ENCODE measurements at places on chromosomes 12 and 14. TPM values are rescaled to one million over a fixed set of nuclear protein-coding genes. Genes with fewer than 3 reads are reported as not detected.
A peak's percentile ranks its signal among the peaks of the same experiment; 100 is the strongest.

- H3K27ac ChIP-seq = no peak overlapping the region
- no peaks in the 10 kb centered on the region for H3K36me3 ChIP-seq
- H3K27me3 ChIP-seq = peaks cover 12% of the 10 kb centered on the region
- peak; percentile 90 for DNase-seq
Observed at GRCh38 chr14:22630486-22630885, 13.7 kb downstream of the OR6J1 start.

DNA sequence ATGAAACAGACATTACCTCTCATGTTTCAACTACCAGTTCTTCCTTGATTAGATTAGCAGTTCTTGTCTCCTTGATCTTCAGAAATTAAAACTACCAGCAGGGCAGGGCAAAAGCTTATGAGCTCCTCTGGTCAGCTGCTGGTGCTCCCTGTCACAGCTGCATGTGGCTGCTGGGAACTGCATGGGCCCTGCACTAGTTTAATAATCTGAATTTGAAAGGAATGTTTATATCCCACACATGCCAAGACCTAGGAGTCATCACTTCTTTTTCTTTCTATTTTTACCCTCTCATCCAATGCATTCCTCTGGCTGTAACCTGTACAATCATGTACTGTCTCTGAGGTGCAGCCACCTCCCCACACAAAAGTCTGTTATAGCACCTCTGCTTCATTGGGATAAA, 73.9 kb downstream of the ARMH4 start:
- no peak overlapping the region for H3K27ac ChIP-seq
- no peaks in the 10 kb centered on the region for H3K36me3 ChIP-seq
- no peak overlapping the region for H3K4me3 ChIP-seq
- DNase-seq = peak; percentile 84
- peaks cover 18% of the 10 kb centered on the region for H3K4me1 ChIP-seq
- H3K27me3 ChIP-seq = no peaks in the 10 kb centered on the region

Gene RPL36AL
- total RNA-seq = 249 TPM

Gene KRT75
- not detected for total RNA-seq

DNA sequence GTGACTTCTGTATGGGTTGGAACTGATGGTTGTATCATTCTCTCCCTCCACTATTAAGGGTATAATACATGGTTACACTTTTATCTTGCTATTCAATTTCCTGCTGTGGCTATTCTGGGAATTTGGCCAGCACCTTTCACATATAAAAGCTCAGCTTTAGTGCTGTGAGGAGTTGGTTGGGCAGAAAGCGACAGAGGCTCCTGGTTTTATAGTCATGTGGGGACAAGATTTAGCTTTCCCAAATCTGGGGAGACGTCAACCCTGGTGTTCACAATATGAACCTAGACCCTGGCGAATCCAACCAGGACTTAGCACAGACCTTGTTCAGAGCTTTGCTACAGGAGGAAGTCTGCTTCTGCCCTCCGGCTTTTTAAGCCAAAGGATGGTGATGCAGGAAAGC, 36.5 kb downstream of the FOS start:
- H3K27me3 ChIP-seq = peaks cover 22% of the 10 kb centered on the region
- H3K36me3 ChIP-seq = no peaks in the 10 kb centered on the region
- no peak overlapping the region for H3K27ac ChIP-seq
- peaks cover 10% of the 10 kb centered on the region for H3K4me1 ChIP-seq

GRCh38 chr12:31737345-31737744, 8.5 kb upstream of the AMN1 start:
- H3K4me1 ChIP-seq = no peaks in the 10 kb centered on the region
- H3K27me3 ChIP-seq = no peaks in the 10 kb centered on the region

GRCh38 chr12:116492703-116493324, 66.4 kb upstream of the MAP1LC3B2 start:
- no peaks in the 10 kb centered on the region for H3K27me3 ChIP-seq
- H3K27ac ChIP-seq = no peak overlapping the region
- no peaks in the 10 kb centered on the region for H3K4me1 ChIP-seq
- peak; percentile 81 for DNase-seq

GRCh38 chr12:103401421-103401820, 94.3 kb downstream of the C12orf42 start:
- no peaks in the 10 kb centered on the region for H3K27me3 ChIP-seq
- H3K27ac ChIP-seq = no peak overlapping the region
- no peaks in the 10 kb centered on the region for H3K36me3 ChIP-seq
- H3K4me1 ChIP-seq = no peaks in the 10 kb centered on the region

GRCh38 chr12:65903691-65904383, 79.6 kb downstream of the HMGA2 start:
- H3K27me3 ChIP-seq = no peaks in the 10 kb centered on the region
- no peak overlapping the region for H3K27ac ChIP-seq
- H3K4me1 ChIP-seq = peaks cover 11% of the 10 kb centered on the region
- H3K4me3 ChIP-seq = no peak overlapping the region
- DNase-seq = no peak
- H3K36me3 ChIP-seq = no peaks in the 10 kb centered on the region

DNA sequence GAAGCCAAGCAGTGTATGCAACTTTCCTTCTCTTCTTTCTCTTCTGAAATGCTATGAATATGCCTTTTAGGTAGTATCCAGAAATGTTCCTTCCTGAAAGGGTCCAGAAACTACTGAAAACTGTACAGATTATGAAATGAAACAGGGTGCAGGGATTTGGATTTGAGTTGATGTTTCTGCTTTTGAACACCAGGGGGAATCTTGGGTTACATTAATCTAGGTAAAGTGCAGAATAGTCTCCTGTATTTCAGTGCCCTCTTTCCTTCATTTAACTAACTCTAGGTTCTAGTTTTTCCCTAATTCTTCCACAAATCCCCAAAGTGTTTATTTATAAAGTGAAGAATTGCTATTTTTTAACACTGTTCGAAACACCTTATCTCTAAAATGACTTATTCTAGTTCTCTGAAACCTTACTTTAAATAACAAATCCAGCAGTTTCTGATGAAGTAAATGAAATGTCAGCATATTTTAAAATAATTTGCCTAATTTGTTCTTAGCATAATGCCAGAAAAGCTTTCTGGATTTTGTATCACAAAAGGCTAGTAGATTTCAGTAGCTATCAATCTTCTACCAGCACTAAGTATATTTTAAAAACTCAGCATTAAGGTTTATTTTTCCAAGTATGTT, 111.9 kb downstream of the LRRK2 start:
- H3K27me3 ChIP-seq = no peaks in the 10 kb centered on the region
- no peak overlapping the region for H3K27ac ChIP-seq
- H3K36me3 ChIP-seq = no peaks in the 10 kb centered on the region
- peak; percentile 5 for DNase-seq
- no peak overlapping the region for H3K4me3 ChIP-seq
- H3K4me1 ChIP-seq = no peaks in the 10 kb centered on the region

DNA sequence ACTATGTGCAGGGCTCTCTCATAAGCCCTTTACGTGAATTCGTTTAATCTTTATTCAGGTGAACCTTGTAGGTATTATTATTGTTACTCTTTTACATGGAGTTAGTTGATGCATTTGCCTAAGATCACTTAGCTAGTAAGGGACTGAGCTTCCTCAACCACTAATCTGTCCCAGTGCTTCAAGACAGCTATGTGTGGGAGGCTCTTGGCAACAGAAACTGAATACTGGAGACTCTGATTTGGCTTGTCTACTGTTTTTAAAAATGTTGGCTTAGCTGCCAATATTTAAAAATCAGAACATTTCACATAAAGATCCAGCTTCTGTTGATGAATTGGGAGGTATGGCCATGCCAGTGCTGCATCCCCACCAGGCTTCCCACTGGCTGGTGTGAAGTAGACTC, 6.8 kb downstream of the KNTC1 start:
- H3K27ac ChIP-seq = no peak overlapping the region
- peak; percentile 25 for DNase-seq
- no peaks in the 10 kb centered on the region for H3K27me3 ChIP-seq
- H3K4me3 ChIP-seq = no peak overlapping the region

Gene NXPH4
- total RNA-seq = 0.56 TPM

Gene RNASE3
- total RNA-seq = not detected

- H3K4me1 ChIP-seq = peaks cover 4% of the 10 kb centered on the region
- no peaks in the 10 kb centered on the region for H3K27me3 ChIP-seq
- no peak overlapping the region for H3K27ac ChIP-seq
- no peak for DNase-seq
Observed at GRCh38 chr14:88547386-88547780, 7.4 kb downstream of the PTPN21 start.

- H3K4me3 ChIP-seq = no peak overlapping the region
- H3K4me1 ChIP-seq = no peaks in the 10 kb centered on the region
- no peak for DNase-seq
- no peaks in the 10 kb centered on the region for H3K36me3 ChIP-seq
- no peaks in the 10 kb centered on the region for H3K27me3 ChIP-seq
Observed at GRCh38 chr14:26204728-26205479, 392.9 kb downstream of the NOVA1 start.

Gene PRB2
- not detected for total RNA-seq

GRCh38 chr14:89128311-89129026, 288.6 kb downstream of the FOXN3 start:
- no peak overlapping the region for H3K4me3 ChIP-seq
- H3K27me3 ChIP-seq = peaks cover 7% of the 10 kb centered on the region
- H3K36me3 ChIP-seq = no peaks in the 10 kb centered on the region

Gene RHEBL1
- 0.72 TPM for total RNA-seq

GRCh38 chr12:42486407-42486806, 103.1 kb downstream of the PRICKLE1 start:
- H3K27me3 ChIP-seq = no peaks in the 10 kb centered on the region
- no peaks in the 10 kb centered on the region for H3K36me3 ChIP-seq
- no peaks in the 10 kb centered on the region for H3K4me1 ChIP-seq
- no peak overlapping the region for H3K4me3 ChIP-seq
- DNase-seq = no peak

GRCh38 chr12:94172031-94172430, 23.7 kb downstream of the PLXNC1 start:
- no peaks in the 10 kb centered on the region for H3K36me3 ChIP-seq
- peak overlapping the region; percentile 68 for H3K27ac ChIP-seq
- no peak overlapping the region for H3K4me3 ChIP-seq
- peaks cover 19% of the 10 kb centered on the region for H3K27me3 ChIP-seq

- no peaks in the 10 kb centered on the region for H3K27me3 ChIP-seq
- H3K36me3 ChIP-seq = no peaks in the 10 kb centered on the region
- no peaks in the 10 kb centered on the region for H3K4me1 ChIP-seq
- H3K27ac ChIP-seq = no peak overlapping the region
- no peak overlapping the region for H3K4me3 ChIP-seq
Observed at GRCh38 chr12:71071536-71072097, 86.2 kb downstream of the TSPAN8 start.

- no peak overlapping the region for H3K4me3 ChIP-seq
- no peaks in the 10 kb centered on the region for H3K36me3 ChIP-seq
- H3K4me1 ChIP-seq = no peaks in the 10 kb centered on the region
- DNase-seq = no peak
- no peaks in the 10 kb centered on the region for H3K27me3 ChIP-seq
- no peak overlapping the region for H3K27ac ChIP-seq
Observed at GRCh38 chr12:39572551-39572950, 47.1 kb downstream of the ABCD2 start.

DNA sequence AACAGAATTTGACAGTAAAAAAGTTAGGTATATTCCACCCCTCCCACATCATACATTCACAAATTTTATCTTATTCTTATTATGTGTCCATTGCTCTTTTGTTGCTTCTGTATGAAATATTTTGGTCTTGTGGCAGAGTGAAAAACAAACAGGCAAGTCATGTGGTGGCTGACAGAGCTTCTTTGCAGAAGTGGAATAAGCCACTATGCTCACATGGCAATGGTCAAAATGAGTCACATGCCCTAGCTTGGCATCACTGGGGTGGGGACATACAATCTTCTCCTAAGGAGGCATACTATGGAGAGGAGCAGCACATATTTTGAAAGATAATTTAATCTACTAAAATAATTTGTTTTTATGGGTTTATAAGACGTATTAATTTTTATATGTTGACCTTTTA, 27.7 kb upstream of the CMA1 start:
- H3K27ac ChIP-seq = no peak overlapping the region
- no peaks in the 10 kb centered on the region for H3K4me1 ChIP-seq
- no peaks in the 10 kb centered on the region for H3K27me3 ChIP-seq
- H3K36me3 ChIP-seq = no peaks in the 10 kb centered on the region
- no peak for DNase-seq

GRCh38 chr14:71690478-71690877, 241.8 kb upstream of the RGS6 start:
- no peaks in the 10 kb centered on the region for H3K27me3 ChIP-seq
- H3K4me1 ChIP-seq = peaks cover 17% of the 10 kb centered on the region
- no peak for DNase-seq
- H3K36me3 ChIP-seq = peaks cover 5% of the 10 kb centered on the region
- H3K4me3 ChIP-seq = no peak overlapping the region
- no peak overlapping the region for H3K27ac ChIP-seq

Gene GALNT9
- total RNA-seq = under 0.01 TPM

Gene SLC25A47
- total RNA-seq = not detected

Gene MIP
- total RNA-seq = not detected

- no peaks in the 10 kb centered on the region for H3K27me3 ChIP-seq
- H3K27ac ChIP-seq = peak overlapping the region; percentile 3
- H3K4me1 ChIP-seq = peaks cover 6% of the 10 kb centered on the region
- H3K36me3 ChIP-seq = no peaks in the 10 kb centered on the region
Observed at GRCh38 chr14:53432378-53432802, 279.3 kb upstream of the DDHD1 start.

DNA sequence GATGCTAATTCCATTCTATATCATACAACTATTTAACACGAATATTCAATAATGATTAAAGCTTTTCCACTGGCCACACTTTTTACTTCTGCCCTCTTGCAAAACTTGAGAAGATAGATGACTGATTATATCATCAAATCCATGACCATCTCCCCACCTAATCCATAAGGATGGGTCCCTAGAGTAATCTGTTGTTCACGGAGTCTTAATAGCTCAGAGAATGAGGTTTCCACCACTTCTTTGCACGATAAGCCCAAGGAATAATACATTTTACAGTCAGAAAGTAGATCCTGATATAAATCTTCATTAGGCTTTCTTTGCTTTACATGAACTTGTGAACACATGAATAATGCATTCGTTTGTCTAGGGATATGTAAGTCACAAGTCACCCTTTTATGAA, 527.2 kb downstream of the GALC start:
- no peaks in the 10 kb centered on the region for H3K4me1 ChIP-seq
- no peak overlapping the region for H3K4me3 ChIP-seq
- no peak for DNase-seq
- H3K27ac ChIP-seq = no peak overlapping the region

- H3K4me1 ChIP-seq = no peaks in the 10 kb centered on the region
- H3K4me3 ChIP-seq = no peak overlapping the region
- no peaks in the 10 kb centered on the region for H3K36me3 ChIP-seq
- H3K27ac ChIP-seq = no peak overlapping the region
Observed at GRCh38 chr12:17992002-17992656, 97.9 kb downstream of the RERGL start.

- no peaks in the 10 kb centered on the region for H3K36me3 ChIP-seq
- H3K4me3 ChIP-seq = no peak overlapping the region
- peak; percentile 68 for DNase-seq
Observed at GRCh38 chr12:47837190-47838171, 17.8 kb upstream of the HDAC7 start.
